ENCODE measurements at places on chromosomes 5 and 9.

- DNase-seq, result no peak
These were observed 6.0 kb downstream of the STRBP start for GRCh38 chr9:123262338-123262737.

DNA sequence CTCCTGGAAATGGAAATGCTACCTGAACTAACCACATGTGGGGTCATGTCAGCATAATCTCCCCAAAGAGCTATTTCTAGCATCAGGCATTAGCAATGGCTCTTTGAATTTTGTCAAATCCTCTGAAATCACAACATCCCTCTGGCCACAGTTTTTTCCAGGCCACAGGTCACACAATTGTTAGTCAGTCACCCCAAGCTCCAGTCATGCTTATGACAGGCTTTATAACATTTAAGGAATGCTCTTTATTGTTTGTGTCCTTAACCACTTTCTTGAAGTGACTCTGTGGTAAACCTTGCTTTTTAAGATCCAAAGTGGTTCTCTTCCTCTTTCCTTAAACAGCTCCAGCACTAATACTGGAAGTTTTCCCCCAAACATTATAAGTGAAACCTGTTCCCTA lies 169.2 kb upstream of the HMHB1 start:
- DNase-seq, result no peak

- no peak for DNase-seq
These were observed 6.6 kb downstream of the BARX1 start for GRCh38 chr9:93948441-93949072.

GRCh38 chr9:93364734-93365426 lies 86.6 kb upstream of the FAM120A start:
- DNase-seq, result no peak

DNA sequence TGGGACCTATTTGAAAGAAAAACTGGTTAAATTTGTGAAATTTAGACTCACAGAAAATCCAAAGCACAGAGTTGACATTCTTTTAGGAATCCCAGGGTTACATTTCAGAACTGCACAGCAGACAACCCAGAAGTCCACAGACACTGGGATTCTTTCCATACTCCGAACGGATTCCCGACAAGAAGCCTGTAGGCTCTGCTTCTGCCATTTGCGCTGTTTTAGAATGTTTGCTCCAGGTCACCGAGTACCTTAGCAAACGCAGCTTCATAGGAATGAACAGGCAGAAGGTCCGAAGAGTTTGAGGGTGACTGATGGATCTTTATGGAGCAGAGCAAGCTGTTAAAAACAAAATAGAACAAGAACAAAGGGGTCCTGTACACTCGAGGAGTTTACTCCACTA lies 84.5 kb upstream of the NFIB start:
- DNase-seq, result no peak

DNA sequence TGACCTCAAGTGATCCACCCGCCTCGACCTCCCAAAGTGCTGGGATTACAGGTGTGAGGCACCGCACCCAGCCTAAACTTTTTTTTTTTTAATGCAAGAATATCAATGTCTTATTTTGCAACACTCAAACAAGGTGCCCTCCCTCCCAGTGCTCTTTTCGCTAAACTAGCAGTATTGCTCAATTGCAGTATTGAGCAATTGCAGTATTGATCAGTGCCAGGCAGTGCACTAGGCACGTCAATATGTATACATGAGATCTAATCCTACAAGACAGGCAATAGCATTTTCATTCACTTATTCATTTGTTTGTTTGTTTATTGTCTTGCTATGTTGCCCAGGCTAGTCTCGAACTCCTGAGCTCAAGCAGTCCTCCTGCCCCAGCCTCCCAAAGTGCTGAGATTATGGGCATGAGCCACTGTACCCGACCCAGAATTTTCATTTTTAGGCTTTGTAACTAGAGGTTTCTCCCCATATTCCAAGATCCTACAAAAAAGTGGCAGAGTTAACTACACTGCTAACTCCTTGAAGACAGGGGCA lies 94.5 kb downstream of the TTLL11 start:
- no peak for DNase-seq

DNA sequence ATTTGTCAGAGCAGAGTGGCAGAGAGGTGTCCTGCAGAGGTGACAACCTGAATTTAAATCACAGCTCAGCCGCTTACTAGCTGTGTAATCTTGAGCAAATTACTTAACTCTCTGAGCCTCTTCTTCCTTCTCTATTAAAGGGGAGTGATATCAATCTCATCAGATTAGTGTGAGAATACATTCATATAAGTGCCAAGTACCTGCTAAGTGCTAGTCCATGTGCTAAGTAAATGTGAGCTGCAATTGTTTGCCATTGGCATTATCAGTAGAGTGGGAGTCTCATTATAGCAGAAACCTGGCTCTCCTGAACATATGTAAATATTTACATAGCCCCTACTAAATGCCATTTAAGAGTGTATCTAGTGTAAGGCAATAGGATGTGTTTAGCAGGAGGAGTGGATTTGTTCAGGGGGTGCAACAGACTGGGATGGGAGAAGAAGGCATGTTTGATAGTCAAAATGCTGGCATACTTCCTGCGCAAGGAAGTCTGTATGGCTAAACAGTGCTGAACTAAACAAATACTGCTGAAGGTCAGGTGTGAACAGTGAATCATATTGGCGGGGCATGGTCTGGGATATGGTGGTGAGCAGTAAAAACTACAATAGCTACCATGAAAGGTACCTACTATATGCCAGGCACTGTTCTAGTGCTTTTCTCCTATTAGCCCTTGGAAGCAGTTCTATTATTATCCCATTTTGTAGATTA lies 74.5 kb downstream of the F2RL2 start:
- no peak for DNase-seq

All from activated naive CD4-positive, alpha-beta T cell (primary cell).